ENCODE measurements at places on chromosomes 6 and 20. TPM values are rescaled to one million over a fixed set of nuclear protein-coding genes. Genes with fewer than 3 reads are reported as not detected.

Gene OR2H1
- total RNA-seq = not detected

Gene PRDM13
- total RNA-seq = not detected

Gene CHRNA4
- not detected for total RNA-seq

Gene MCM8
- total RNA-seq = 22.4 TPM

Gene RIPPLY2
- not detected for total RNA-seq

Gene CAGE1
- total RNA-seq = 0.13 TPM

Gene BPIFB3
- total RNA-seq = not detected

Gene MICB
- total RNA-seq = 37.8 TPM

Gene HRH3
- not detected for total RNA-seq

Gene UBD
- total RNA-seq = not detected

Gene VGLL2
- total RNA-seq = not detected

Gene CCN5
- total RNA-seq = 0.20 TPM

Gene DIDO1
- 56.4 TPM for total RNA-seq

Gene MROH8
- total RNA-seq = 3.3 TPM

Data from PC-9 (cell line).